ENCODE measurements at places on chromosomes 2 and 18. TPM values are rescaled to one million over a fixed set of nuclear protein-coding genes. Genes with fewer than 3 reads are reported as not detected.
A peak's percentile ranks its signal among the peaks of the same experiment; 100 is the strongest.

Gene RFX8
- 0.82 TPM for polyA plus RNA-seq

Gene LCT
- not detected for polyA plus RNA-seq

GRCh38 chr2:127897531-127898211, 11.9 kb upstream of the AMMECR1L start:
- DNase-seq, result no peak

- DNase-seq, result no peak
These were observed 95.3 kb downstream of the MREG start for GRCh38 chr2:215917953-215918620.

DNA sequence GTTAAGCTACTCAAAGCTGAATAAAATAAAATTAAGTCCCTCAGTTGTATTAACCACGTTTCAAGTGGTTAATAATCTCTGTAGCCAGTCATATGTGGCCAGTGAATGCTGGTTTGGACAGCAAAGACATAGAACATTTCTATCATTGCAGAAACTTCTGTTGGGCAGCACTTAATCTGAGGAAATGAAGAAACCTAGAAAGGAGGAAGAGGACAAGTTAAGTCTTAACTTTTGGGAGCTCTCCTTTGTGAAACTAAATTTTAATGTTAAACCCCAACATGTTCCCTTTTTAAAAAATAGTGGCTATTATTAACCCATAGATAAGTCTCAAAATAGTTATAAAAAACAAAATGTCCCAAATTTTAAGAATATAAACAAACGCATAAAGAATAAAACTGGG, 421.3 kb downstream of the ARHGAP15 start:
- DNase-seq, result no peak

- DNase-seq, result peak; percentile 9
These were observed 211.6 kb upstream of the MMADHC start for GRCh38 chr2:149799013-149799705.

- DNase-seq, result no peak
These were observed 4.4 kb downstream of the LIPG start for GRCh38 chr18:49566217-49566770.

DNA sequence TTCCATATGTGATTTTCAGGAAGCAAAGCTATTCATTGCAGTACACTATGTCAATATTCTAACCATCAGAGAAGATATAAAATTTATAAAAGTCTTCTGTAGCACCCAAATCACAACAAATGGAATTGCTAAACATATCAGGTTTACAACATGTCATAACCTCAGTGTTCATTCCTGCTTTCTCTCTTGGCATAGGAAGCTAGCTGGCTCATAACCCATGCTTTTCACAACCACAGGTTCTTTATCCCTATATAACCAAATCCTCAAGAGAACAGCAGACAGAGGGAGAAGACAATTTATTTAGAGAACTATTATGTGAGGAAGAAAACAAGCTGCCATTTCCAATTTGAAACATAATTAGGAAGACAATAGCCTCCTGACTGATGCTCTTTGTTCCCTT, 997.0 kb upstream of the ACVR2A start:
- DNase-seq, result no peak

Data from left renal pelvis (tissue), 4 donors.